Occipital lobe (tissue), 3 donors: ENCODE measurements at places on chromosomes 3 and 15.

- no peak for DNase-seq
Measured at GRCh38 chr3:158121295-158121694, 11.4 kb downstream of the RSRC1 start.

DNA sequence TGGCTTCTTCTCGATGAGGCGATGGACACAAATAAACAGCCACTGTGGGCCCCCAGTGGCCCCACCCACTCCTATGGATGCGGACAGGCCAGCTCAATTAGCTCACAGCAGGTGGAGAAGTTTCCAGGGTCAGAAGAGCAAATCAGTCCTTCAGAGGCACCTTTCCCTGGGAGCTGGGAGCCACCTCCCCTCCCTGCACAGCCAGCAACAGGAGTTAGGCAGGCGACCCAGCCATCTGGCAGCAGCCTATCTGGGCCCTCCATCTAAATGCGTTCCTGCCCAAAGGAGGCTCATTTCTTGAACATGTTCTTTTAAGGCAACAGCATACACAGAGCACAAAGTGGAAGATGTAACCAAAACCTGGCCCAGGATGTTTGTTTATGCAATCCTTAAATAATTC, 211.9 kb upstream of the ARRDC4 start:
- DNase-seq: no peak

GRCh38 chr3:113287111-113287802, 75.9 kb downstream of the BOC start:
- DNase-seq: no peak

GRCh38 chr3:172625404-172625803, 85.5 kb downstream of the NCEH1 start:
- no peak for DNase-seq

- peak; percentile 65 for DNase-seq
Measured at GRCh38 chr3:126270145-126270811, 86.9 kb downstream of the KLF15 start.

DNA sequence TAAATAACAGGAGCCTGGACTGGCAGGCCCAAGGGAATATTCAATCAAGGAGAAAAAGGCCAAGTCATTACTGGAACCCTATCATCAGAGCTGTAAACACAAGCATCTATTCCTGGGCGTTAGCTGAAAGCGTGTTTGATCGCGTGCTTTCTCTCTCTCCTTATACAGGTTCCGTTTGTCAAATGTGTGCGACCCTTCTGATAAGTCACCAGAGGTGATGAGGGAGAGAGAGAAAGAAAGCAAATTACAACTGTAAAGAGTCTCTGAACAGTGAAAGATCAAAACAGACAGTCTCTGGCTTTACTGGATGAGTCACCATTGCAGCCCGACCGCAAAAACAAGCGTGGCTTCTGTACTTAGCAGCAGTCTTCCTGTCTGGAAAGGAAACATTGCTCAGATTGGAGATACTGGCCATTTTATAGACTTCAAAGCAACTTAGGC, 39.5 kb upstream of the TPRG1 start:
- DNase-seq: no peak

DNA sequence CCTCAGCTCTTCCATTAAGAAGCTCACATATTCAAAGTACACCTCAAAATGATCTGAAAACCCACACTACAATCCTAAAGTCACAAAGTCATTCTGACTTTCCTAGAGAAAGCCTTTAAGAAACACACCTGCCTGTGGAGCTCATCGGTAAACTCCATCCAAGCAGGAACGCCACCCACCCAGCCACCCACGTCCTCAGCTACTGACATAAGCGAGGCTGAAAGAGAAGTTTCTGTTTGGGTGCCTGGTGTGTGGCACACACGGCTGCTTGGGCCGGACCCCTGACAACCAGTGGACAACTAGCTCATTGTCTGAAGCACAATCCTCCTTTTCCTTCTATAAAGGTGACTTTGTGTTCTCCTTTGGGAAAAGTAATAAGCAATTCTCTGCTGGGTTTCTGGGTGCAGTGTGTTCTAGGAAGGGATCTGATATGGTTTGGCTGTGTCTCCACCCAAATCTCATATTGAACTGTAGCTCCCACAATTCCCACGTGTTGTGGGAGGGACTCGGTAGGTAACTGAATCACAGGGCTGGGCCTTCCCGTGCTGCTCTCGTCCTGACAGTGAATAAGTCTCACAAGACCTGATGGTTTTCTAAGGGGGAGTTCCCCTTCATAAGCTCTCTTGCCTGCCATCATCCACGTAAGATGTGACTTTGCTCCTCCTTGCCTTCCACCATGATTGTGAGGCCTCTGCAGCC, 26.1 kb downstream of the FAM174B start:
- no peak for DNase-seq

- DNase-seq: no peak
Measured at GRCh38 chr3:183182073-183182472, 19.5 kb upstream of the LAMP3 start.

GRCh38 chr3:45746777-45747622, 49.3 kb downstream of the SLC6A20 start:
- DNase-seq: no peak

GRCh38 chr3:129992781-129993180, 18.3 kb downstream of the TRH start:
- DNase-seq: no peak

GRCh38 chr3:151196434-151196833, 6.6 kb downstream of the GPR171 start:
- DNase-seq: no peak
